ENCODE measurements at places on chromosomes 11 and 22.

DNA sequence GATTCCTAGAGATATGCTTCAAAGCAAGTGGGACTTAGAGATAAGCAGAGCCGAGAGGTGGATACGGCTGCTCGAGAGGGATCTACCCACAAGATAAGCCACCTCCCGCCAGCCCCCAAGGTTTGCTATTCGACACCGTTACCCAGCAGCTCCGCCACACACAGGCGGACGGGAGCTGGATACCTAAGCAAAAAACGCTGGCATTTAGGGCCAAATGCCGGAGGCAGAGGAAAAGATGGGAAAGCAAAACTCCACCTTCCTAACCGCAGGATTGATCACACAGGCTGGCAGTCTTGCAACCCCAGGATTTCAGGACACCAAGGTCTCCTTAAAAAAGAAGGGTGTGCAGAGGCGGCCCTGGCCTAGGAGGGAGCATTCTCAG is 709 bp downstream of the FTH1 start:
- no peak for DNase-seq

GRCh38 chr22:27253108-27253902 is 548.3 kb downstream of the MN1 start:
- DNase-seq: no peak

- no peak for DNase-seq
These were observed 165.9 kb upstream of the NCAM1 start for GRCh38 chr11:112795142-112795815.

DNA sequence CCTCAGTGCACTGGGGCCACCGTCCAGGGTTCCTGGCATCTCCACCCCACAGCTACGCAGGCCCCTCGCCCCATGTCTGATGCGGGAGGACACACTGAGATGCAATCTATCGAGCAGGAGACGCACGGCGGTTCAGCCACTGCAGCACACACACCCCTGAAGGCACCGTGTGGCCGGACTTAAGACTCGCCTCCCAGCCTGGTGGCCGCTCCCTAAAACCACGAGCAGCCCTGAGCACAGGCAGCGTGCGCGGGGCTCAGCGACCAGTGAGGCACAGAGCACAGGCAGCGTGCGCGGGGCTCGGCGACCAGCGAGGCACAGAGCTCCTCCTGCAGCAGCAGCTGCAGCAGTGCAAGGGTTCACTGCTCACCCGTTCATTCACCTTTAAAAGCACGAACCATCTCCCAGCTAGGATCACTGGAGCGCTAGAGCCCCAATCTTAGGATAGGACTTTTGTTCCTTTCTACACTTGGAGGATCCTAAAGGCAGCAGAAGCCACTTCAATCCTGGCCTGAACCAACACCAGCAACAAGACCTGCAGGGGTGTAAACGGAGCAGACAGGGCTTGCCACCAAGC is 31.4 kb downstream of the TOLLIP start:
- DNase-seq: no peak

DNA sequence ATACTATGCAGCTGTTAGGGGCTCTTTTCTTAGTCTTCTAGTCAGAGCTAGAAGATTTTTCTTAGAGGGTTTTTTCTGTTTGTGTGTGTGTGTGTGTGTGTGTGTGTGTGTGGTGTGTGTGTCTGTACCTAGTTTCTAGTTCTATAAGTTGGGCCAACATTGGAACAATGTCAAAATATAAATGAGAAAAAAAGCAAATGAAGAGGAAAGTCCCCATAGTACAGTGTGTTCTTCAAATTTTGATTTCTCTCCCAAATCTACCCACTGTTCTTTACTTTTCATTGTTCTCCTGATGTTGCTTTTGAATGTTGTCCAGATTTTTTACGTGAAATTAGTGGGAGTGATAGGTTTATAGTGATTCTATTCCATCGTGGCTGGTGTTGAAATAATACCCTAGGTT is 2153.4 kb upstream of the RAG2 start:
- no peak for DNase-seq

- no peak for DNase-seq
These were observed 69.3 kb upstream of the TNRC6B start for GRCh38 chr22:40108396-40108795.

DNA sequence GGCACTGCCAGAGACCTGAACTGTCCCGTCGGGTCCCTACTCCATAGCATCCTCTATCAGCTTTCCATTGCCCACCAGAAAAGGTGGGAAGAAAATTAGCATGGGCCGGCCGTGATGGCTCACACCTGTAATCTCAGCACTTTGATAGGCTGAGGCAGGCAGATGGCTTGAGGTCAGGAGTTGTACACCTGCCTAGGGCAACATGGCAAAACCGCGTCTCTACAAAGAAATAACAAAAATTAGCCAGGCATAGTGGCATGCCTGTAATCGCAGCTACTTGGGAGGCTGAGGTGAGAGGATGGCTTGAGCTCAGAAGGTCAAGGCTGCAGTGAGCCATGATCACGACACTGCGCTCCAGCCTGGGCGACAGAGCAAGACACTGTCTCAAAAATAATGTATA is 3.5 kb downstream of the SLC25A18 start:
- no peak for DNase-seq
